ENCODE measurements at places on chromosomes 1 and 21.

GRCh38 chr1:31244326-31244725, 4.6 kb upstream of the NKAIN1 start:
- DNase-seq = peak; percentile 20

DNA sequence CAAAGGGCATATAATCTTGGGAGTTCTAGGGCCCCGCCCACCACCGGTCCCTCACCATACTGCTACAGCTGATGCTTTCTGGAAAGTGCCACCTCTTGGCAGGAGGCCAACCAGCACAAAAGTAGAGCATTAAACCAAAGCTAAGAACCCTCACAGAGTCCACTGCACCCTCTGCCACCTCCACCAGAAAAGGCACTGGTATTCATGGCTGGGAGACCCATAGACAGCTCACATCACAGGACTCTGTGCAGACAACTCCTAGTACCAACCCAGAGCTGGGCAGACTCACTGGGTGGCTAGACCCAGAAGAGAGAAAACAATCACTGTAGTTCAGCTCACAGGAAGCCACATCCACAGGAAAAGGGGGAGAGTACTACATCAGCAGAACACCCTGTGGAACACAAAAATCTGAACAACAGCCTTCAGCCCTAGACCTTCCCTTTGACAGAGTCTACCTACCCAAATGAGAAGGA, 10.8 kb downstream of the THEM4 start:
- DNase-seq = no peak

- DNase-seq = no peak
Measured at GRCh38 chr1:85577419-85578320, 2.9 kb upstream of the CCN1 start.

DNA sequence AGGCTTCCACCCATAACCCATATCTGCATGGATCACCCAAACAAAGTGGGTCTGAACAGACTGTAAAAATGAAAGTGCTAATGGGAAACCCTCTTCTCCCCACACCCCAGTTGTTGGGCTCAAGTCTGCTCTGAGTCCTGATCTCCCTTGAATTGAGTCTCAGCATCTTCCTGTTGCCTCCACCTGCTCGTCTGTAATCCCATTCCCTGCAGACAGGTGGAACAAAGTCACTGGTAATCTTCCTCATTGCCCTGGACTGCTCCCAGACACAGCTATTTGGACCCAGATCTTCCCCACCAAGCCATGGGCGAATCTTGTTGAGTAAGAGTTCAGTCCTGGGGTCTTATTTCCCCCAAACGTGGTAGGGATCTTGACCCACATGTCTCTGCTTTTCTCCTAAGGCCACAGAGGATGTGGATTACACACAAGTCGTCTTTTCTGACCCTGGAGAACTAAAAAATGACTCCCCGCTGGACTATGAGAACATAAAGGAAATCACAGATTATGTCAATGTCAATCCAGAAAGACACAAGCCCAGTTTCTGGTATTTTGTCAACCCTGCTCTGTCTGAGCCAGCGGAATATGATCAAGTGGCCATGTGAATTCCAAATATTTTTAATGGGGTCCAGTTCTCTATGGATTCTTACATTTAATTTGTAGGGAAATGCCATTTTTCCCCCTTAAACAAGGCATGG, 15.7 kb downstream of the AVPR1B start:
- DNase-seq = no peak

- no peak for DNase-seq
Measured at GRCh38 chr1:231883382-231883781, 256.8 kb downstream of the DISC1 start.

DNA sequence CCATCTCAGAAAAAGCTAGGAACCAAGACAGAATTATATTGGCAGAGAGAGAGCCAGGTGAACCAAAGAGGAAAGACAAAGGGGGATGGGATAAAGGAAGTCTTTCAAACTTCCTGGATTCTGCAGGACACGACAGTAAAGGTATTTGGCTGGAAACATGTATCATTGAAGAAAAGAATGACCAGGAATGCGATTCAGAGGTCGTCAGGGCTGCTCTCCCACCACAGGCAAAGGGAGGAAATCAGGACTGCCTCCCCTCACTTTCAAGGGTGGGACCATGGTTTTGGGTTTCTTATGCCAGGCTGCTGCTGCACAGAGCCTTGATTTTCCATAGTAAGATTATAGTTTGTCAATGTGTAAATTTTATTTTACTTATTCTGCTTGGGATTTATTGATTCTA, 848.8 kb downstream of the BRINP3 start:
- DNase-seq = no peak

GRCh38 chr1:229924639-229925038, 142.4 kb upstream of the GALNT2 start:
- no peak for DNase-seq

DNA sequence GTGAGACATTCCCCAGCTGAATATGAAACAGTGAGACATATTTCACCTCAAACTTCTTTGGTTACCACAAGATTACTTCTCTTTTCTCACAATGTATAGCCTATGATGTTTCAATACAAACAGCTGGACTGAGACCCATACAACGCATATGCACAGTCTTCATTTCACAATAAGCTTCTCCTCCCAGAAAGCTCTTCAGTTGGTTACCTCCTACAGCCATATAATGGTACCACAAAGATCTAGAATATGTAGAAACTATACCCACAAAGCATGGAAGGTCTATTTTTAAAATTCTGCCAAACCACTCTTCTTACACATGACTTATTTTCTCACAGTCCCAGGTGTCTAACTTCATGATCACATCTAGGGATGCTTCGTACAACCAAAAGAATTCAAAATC, 70.8 kb downstream of the JAK1 start:
- DNase-seq = peak; percentile 46

DNA sequence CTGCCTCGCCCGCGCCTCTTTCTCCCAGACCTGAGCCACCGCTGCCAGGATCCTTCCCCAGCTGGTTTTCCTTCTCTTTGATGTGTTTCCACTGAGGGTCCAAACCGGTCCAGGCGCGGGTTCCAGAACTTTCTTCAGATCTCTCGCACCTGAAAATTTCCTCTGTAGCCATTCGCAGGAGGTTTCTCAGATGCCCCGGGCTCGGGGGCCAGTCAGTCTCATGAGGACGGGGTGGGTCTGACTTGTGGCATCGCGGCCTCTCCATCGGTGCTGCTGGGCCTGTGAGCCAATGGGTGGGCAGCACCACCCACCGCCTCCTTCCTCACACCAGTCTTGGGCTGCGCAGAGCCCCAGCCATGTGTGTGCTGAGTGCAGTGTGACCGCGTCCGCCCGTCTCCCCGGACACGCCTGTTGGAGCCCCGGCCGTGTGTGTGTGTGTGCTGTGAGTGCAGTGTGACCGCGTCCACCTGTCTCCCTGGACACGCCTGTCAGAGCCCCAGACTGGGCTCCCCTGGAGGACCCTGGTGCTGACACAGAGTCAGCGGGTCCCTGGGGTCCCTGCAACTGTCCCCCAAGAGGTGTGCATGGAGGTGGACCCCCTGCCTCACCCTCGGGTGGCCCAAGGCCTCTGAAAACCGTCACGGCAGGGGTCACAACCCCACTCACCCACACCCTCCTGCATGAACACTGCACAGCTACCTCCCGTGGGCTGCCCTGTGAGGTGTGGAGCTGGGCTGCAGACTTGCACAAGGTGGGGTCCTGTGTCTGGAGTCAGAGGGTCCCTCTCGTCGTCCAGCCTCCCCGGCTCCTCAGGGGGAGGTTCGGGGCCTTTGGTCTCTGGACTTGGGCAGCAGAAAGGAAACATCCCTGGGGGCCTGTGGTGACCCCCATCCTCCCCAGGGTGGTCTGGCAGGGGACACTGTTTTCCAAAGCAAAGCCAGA, 20.2 kb downstream of the COL18A1 start:
- DNase-seq = no peak

DNA sequence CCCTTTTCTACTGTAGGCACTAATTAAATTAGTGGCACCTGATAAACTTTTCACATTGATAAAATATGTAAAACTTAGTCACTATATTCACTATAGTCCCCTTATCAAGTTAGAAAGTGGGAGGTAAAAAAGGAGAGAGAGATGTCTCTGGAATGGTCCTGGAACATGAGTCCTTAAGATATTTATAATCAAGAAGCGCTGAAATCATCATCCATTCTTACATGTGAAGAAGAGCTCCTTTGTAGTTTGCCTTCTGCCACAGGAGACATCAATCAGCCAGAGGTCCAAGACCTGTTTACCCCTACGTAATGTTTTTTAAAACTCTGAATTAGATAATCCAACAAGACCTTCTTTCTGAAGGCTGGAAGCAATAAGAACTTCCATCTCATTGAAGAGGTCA, 65.3 kb downstream of the GATAD2B start:
- DNase-seq = no peak

- no peak for DNase-seq
Measured at GRCh38 chr1:31241321-31241720, 1.6 kb upstream of the NKAIN1 start.

DNA sequence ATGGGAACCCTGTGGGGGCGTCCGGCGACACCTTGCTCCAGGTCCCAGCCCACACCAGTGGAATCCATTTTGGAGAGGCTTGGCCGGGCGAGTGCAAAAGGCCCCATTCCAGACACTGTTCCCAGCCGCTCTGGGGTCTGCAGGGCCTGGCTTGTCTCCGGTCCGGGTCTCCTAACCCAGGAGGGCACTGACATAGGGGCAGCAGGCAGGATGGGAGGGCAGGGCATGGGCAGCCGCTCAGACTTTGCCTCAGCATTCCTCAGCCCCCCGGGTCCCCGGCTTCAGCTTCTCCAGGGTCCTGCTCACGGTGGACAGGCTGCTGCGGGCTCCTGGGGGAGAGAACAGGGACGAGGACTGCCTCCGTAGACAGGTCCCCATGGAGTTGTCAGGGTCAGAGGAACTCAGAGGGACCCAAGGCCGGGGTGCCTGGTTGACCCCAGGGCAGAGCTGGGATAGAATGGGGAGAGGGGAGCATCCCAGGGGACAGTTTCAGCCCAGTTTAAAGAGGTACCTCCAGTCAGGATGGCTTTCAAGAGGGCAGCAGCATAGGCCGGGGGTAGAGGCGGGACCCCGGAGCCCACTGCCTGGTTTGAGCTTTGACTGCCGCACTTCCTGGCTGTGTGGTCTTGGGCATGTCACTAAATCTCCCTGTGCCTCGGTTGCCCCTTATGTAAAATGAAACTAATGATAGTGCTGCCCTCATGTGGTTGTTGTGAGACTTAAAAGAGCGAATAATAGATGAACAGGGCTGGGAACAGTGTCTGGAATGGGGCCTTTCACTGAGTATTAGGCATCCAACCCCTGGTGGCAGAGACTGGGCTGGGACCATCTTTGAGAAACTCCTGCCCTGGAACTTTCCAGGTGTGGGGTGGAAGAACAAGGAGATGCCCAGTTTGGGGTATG, 3.7 kb downstream of the KNCN start:
- peak; percentile 36 for DNase-seq

- DNase-seq = peak; percentile 42
Measured at GRCh38 chr1:201742476-201742875, 86.5 kb upstream of the IPO9 start.
